ENCODE measurements at places on chromosomes 7 and 10.
A peak's percentile ranks its signal among the peaks of the same experiment; 100 is the strongest.

GRCh38 chr7:69257592-69257991 lies 340.7 kb upstream of the AUTS2 start:
- DNase-seq = no peak

DNA sequence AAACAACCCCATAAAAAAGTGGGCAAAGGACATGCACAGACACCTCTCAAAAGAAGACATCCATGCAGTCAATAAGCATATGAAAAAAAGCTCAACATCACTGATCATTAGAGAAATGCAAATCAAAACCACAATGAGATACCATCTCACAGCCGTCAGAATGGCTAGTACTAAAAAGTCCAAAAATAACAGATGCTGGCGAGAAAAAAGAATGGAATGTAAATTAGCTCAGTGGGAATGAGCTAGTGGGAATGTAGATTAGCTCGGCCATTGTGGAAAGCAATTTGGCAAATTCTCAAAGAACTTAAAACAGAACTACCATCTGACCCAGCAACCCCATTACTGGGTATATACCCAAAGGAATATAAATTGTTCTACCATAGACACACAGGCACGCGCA lies 287.0 kb downstream of the WDR37 start:
- DNase-seq = no peak

GRCh38 chr7:129225206-129225930 lies 538 bp downstream of the AHCYL2 start:
- peak; percentile 51 for DNase-seq

DNA sequence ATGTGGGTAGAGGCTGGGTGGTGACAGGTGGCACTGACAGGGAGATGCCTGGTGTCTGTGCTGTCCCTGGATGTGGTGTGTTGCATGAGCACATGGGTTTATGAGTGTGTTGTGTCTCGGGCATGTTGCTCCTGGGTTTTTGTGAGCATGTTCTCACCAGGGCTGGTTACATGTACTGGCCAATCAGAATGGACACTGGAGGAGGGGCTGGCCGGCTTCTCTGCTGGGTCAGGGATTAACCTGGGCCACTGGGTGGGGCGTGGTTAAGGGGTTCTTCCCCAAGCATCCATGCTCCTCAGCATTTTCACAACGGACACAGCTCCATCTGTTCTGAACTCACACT lies 20.8 kb upstream of the VOPP1 start:
- no peak for DNase-seq

- DNase-seq = peak; percentile 9
These were observed 258.5 kb upstream of the AOAH start for GRCh38 chr7:36982766-36983165.

DNA sequence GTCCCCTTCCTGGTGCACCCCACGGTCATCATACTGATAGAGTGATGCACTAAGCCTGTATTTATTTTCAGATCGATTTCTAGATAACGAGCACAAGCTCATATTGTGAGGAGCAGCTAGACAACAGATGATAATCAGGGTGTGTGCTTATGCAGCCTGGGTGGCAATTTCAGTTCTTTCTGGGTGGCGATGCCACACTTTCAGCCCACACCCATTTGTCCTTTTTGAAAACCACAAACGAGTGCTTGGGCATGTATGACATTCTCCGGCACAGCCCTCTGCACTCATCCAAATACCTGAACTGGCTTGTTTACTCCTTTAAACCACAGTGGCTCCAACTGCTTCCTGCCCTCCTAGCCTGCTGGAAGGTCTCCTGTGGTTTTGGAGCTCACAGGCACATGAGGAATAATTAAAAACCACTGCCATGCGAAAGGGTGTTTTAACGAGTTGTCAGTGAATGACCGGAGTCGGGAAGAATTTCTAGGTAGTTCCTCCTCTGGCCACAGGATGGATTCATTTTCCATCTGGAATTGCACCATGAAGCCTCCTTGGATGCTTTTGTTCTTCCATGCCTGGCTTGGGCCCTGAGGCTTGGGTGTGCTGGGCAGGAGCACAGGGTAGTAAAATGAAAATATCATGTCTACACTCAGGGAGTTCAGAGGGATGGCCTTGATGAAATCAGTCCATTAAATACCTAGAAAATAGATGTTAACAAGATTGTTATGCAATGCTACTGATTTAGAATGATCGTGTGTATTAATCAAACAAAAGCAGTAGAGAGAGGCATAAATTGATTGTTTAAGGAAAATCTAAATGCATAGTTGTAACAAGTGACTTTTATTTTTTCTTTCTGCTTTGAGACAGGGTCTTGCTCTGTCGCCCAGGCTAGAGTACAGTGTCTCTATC lies 52.4 kb upstream of the ITGB1 start:
- peak; percentile 42 for DNase-seq

- DNase-seq = no peak
These were observed 244.4 kb upstream of the FZD1 start for GRCh38 chr7:91019686-91020385.

DNA sequence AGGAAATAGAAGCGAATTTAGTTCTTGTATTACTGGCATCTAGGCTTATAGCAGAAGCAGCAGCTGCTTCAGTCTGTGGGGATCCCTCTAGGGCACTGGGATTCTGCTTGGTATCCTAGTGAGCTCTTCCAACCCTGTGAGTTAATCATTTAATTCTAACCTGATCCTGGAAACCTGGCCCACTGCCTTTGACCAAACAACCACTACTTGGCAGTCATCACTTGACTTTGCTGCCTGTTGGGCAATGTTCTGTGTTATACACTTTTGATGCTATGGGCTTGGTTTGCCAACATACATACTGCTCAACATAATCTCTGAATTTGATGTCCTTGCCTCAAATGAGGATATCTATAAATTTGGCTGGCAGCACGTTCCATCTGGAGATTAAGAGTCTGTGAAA lies 813.4 kb downstream of the ANKRD7 start:
- DNase-seq = no peak

GRCh38 chr7:148472406-148472805 lies 118.2 kb upstream of the C7orf33 start:
- DNase-seq = no peak

- no peak for DNase-seq
These were observed 202.9 kb upstream of the TCERG1L start for GRCh38 chr10:131514454-131514853.

- DNase-seq = no peak
These were observed 16.3 kb downstream of the REEP3 start for GRCh38 chr10:63537536-63537935.

GRCh38 chr7:30556840-30557239 lies 37.8 kb upstream of the GARS1 start:
- peak; percentile 31 for DNase-seq

GRCh38 chr10:131686781-131687420 lies 213.9 kb upstream of the PPP2R2D start:
- DNase-seq = no peak

DNA sequence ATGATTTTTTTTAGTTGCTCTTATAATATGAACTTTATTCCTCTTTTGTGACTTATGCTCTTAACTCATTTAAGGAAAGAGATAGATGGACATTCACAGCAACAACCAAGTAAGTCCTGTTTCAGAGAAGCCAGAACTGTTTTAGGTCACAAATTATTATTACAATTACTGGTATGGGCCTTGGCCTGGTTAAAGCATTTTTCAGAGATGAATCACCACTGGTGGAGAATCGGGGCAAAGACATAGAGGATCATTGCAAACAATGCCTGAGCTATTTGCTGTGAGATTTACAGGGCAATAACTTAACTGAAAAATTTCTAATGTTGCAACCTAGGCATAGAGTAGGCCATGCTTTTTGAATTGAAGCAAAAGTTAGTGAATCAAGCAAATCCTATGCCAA lies 138.0 kb upstream of the YAE1 start:
- no peak for DNase-seq

DNA sequence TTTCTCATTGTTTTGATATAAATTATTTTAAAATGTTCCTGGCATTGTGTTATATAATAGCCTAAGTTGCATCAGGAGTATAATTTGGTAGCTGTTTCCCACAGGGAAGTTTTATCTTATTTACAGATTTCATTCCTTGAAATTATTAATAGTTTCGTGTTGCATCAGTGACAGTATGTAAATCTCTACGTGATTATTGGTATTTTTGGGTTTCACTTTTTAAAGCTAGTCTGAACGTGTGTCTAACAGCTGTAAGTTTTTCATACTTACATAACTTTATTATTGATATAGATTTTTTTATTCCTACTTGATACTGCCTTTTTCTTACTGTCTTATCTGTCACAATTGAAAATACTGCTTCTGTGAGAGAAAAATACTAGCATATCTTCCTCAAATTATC lies 167.9 kb downstream of the PHF14 start:
- DNase-seq = no peak

Data from NCI-H2227 treated with DMSO at 0.1 percent for 48 hours (cell line).